ENCODE measurements at places on chromosomes 5 and 9.

- no peak for DNase-seq
Measured at GRCh38 chr5:141487131-141487530, 1.8 kb upstream of the PCDHGC5 start.

- DNase-seq: no peak
Measured at GRCh38 chr5:141399555-141400258, 2.0 kb downstream of the PCDHGB5 start.

DNA sequence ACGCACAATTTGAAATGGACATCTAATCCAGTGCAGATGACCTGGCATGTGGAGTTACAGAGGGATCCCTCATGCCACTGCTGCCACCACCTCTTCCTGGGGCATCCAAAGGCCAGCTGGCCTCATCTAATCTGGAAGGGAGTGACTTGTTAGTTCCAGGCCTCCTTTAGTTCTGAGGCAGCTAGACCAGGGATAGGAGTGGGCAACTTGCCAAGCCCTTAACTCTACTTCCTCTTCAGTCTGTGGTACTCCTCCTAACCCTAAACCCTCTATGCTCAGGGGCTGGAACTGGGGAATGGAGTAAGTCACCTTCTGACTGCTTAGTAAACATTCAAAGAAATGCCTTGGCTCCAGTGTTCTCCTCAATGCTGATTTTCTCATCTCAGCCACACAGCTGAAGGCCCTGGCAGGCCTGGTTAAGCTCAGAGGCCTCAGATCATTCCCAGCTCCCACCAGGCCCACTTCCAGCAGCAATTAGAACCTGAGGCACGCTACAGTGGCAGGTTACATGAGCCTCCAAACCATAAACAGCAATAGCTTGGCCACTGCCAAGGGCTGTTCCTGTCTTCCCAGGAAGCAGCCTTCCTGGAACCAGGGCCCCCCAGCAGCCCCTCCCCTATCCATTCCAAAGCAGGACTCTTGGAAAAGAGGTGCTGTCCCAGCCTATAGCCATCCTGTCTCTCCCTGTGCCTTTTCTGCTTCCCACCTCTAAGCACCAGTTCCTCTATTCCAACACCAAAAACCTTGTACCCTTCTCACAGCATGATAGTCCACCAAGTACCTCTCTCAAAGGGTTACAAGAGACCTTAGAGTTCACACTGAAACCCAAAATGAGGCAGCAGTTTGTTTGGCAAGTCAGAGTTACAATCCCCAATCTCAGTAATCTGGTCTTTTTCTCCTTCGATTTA is 2.0 kb downstream of the EIF4EBP3 start:
- DNase-seq: peak; percentile 48

DNA sequence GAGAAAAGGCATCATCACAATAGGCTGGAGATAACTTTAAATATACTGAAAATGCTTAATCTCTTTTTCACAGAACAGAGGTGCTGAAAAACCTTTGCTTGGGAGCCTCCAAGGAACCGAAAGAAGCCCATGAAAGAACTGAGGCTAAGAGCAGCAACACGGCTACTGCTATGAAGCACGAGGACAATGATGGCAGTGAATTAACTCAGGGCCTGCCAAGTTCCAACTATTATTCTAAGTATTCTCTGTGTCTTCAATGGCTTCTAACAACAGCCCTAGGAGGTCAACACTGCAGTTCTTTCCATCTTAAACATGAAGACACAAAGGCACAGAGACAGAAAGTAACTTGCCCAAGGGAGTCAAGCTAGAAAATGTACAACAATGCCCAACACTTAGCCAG is 293.0 kb upstream of the DAP start:
- DNase-seq: no peak

- DNase-seq: no peak
Measured at GRCh38 chr5:1917830-1918487, 35.2 kb upstream of the IRX4 start.

- peak; percentile 87 for DNase-seq
Measured at GRCh38 chr9:127163409-127163808, 41.0 kb upstream of the ANGPTL2 start.

GRCh38 chr5:17076272-17076671 is 140.2 kb upstream of the MYO10 start:
- no peak for DNase-seq

DNA sequence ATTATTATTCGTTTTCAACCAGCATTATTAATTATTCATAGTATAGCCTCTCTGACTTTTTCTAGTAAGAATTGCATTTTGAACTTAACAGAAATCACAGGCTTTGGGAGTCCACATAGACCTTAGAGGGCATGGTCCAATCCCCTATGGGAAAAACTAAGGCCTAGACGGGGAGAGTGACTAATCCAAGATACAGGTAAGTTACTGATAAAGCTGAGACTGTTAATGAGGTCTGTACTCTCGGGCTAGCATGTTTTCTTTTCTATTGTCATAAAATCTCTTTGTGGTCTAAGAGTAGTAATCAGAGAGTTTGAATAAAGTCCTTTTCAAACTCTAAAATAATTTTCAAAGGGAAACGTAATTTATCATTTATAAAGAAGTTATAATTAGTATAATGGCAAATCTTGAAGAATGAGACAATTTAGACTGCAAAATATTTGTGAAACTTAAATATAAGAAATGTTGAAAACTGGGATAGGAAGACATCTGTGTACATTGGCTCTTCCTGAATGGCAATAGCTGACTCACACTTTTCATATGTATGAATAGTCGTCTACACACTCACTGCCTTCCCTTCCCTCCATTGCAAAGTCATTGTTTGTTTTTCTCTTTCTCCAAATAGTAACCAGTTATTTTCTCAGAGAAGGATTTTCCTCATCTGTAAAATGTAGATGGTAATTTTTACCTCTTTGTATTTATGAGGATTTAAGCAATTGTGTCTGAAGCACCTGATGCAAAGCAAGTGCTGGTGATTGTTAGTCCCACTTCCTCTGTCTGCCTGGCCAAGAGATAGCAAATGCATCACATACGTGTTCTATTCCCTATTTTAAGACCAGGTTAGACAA is 207.9 kb upstream of the CD180 start:
- peak; percentile 72 for DNase-seq

- DNase-seq: no peak
Measured at GRCh38 chr5:121288781-121289180, 562.9 kb upstream of the FTMT start.

DNA sequence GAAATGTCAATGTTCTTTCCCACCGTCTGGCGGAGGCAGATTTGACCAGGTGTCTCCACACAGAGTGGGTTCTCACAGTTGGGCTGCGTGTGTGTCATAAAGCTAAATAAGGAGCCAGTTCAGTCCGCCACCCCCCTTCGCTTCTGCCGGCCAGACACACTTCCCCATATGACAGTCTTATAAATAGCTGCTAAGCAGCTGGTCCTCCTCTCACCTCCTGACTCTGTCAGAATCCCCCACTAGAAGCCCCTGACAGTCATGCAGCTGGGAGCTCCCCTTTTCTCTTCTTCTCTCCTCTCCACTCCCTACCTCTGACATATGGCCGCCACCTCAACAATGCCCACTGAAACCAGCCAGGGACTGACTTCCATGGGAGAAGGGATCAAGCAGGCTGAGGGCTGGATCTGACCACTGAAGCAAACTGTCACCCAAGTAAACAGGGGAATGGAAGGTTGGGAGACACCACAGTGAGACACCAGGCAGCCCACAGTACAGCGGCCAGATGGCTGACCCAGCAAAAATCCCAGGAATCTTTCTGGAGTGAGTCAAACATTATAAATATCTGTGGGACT is 141.9 kb upstream of the EFNA5 start:
- peak; percentile 7 for DNase-seq

- DNase-seq: no peak
Measured at GRCh38 chr5:177596775-177597238, 3.1 kb upstream of the B4GALT7 start.

DNA sequence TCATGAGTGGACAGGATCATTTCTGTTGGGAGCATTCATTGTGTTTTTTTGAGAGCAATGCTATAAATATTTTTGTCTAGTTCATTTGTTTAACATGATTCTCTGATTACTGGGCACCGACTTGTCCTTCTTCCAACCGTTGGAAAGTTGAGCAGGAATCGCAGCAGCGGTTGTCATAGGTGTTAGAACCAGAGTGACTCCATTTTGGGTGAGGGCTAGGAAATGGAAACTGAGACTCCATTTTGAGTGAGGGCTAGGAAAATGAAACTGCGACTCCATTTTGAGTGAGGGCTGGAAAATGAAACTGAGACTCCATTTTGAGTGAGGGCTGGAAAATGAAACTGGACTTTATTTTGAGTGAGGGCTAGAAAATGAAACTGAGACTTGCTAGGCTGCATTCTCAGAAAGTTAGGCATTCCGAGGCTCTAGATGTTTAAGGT is 100.6 kb downstream of the ICE1 start:
- DNase-seq: no peak

DNA sequence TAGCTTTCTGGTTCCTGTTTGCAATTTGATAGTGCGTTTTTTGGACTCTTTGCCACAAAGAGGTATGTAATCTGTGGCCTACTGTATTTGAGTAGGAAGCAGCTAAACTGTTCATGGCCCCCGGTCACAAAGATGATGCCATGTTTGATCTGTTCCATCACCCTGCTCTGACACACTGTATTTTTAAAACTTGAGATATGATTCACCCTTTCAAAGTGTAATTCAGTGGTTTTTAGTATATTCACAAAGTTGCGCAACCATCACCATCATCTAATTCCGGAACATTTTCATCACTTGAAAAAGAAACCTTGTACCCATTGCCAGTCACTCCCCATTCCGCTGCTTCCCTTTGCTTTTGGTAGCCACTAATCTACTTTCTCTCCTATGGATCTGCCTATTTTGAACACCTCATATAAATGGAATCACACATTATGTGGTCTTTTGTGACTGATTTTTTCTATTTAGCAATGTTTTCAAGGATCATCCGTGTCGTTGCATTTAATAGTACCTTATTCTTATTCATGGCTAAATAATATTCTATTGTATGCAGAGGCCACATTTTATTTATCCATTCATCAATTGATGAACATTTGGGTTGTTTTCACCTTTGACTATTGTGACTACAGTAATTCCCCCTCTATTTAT is 141.6 kb downstream of the NR3C1 start:
- DNase-seq: peak; percentile 95

DNA sequence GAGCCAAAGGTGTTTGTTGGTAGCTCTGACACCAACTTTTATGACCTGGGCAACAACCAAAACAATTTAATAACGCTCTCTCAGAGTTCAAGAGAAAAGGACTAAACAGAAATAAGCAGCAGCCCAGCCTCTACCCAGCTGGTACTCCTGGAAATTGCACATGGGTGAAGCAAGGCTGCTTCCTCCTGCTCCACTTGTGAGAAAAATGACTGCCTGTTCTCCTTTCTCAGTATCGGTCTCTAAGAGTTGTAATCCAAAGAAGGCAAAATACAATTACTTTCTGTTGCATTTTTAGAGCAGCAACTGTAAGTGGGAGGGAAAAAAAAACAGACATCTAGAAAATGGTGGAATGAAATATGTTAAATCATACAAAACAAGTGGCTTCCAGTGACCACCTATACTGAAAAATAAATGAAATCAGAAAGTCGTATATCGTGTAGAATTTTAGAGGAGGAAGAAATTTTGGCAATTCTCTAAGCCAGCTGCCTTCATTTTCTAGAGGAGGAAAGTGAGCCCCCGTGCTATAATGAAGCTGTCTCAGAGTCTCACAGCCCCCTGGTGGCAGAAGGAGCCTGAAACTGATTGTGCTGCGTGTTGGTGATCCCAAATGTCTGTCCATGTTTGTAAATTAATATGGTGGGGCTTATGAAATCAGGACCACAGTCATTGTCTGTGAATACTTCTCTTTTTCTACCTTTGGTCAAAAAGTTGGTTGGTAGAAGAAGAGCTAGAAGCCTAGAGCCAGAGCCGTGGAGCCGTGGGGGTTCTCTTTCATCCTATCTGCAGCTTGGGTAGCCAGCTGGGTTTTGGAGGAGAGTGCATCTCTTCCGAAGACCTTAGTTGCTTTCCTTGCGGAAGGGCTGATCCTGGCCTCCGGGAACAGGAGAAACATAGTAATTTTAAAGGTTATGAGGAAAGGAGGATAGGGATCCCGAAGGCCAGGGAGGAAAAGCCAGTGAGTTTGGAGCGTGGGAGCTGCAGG is 139.9 kb downstream of the PIP5K1B start:
- peak; percentile 9 for DNase-seq

GRCh38 chr9:37438359-37438758 is 15.9 kb downstream of the GRHPR start:
- no peak for DNase-seq

DNA sequence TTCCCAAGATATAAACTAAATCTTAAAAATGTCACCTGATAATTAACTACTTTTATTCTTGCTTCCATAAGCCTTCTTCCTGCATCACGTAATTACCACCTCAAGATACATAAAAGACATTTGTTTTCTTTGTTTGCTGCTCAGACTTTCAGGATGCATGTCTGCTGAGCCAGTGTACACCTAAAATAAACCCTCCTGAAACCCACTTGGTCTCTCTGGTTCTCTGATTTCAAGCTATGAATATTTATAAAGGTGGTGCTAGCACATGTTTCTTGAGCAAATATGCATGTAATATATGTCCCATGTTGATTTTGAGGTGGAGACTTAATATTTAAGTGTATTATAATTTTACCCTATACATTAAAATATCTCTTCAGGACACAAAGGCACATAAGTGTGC is 1627.7 kb upstream of the CDH9 start:
- no peak for DNase-seq

- no peak for DNase-seq
Measured at GRCh38 chr9:70112981-70113380, 69.3 kb downstream of the MAMDC2 start.

DNA sequence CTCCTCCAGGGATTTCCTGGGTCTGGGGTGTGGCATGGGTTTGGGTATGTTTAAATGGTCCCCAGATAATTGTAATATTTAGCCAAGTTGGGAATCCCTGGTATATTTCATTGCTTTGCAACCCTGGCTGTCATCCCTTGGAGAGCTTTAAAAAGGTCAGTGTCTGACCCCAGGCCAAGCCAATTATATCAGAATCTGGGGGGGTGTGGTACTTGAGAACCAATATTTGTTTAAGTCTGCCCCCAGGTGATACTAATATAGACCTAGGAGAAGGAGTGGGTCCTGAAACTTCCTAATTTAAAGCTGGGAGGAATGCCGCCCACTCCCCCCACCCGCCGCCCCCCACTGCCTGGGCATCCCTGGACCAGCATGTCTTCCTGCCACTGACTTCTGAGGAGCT is 38.2 kb upstream of the SLC2A8 start:
- DNase-seq: no peak

DNA sequence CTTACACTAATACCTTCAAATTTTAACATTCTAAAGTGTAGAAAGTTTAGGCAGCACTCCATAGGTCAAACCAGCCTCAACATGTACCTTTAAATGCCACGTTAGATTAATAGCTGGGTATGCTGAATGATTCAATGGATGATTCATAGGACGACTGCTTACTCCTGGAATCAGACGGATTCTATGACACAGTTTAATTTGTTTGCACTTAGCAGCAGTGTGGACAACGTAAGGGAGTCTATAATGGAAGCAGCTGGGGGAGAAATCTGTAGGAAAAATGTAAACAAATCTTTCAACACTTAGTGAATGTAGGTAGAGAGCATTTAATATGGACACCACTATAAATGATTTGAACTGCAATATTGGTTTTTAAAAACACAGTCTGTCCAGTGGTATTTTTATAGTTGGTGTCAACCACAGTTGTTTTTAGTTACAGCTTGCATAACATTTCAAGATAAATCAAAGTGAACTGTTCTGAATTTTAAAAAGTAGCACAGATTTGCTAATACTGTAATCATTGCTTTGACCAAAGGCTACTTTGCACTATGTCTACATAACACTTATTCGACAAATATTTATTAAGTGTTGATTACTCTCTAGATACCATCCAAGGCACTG is 701.5 kb upstream of the MEF2C start:
- DNase-seq: peak; percentile 82

GRCh38 chr5:94337617-94338016 is 280.8 kb downstream of the KIAA0825 start:
- DNase-seq: no peak
